ENCODE measurements at places on chromosomes 12 and 14. TPM values are rescaled to one million over a fixed set of nuclear protein-coding genes. Genes with fewer than 3 reads are reported as not detected.
A peak's percentile ranks its signal among the peaks of the same experiment; 100 is the strongest.

GRCh38 chr12:68975811-68976210, 42.8 kb upstream of the CPM start:
- H3K4me3 ChIP-seq: no peak overlapping the region
- H3K36me3 ChIP-seq: no peaks in the 10 kb centered on the region
- no peak for DNase-seq
- peaks cover 11% of the 10 kb centered on the region for H3K4me1 ChIP-seq
- no peaks in the 10 kb centered on the region for H3K27me3 ChIP-seq

DNA sequence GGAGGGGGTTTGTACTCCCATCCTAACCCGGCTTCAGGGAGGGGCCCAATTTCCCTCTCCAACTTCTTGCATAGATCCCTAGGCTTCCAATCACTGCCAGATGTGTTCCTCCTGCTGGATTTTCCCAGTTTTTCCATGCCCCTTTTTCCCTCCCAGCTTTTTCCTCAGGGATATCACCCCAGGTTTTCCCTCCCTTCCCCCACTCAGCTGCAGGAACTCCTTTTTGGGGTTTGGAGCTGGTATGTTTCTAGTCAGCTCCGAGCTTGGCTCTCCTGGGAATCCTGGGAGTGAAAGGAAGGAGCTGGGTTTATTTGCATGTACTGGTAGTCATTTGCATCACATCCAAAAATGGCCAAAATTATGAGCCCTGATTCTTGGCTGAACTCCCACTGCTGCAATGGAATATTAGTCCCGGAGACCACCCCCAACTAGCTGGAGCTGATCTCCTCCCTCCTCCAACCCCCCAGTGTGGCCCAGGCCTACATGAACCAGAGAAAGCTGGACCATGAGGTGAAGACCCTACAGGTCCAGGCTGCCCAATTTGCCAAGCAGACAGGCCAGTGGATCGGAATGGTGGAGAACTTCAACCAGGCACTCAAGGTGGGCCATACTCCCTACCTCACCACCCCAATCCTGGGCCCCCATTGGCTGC, 1.4 kb upstream of the RDH5 start:
- H3K27ac ChIP-seq: peak overlapping the region; percentile 97
- no peak for DNase-seq
- no peaks in the 10 kb centered on the region for H3K27me3 ChIP-seq

DNA sequence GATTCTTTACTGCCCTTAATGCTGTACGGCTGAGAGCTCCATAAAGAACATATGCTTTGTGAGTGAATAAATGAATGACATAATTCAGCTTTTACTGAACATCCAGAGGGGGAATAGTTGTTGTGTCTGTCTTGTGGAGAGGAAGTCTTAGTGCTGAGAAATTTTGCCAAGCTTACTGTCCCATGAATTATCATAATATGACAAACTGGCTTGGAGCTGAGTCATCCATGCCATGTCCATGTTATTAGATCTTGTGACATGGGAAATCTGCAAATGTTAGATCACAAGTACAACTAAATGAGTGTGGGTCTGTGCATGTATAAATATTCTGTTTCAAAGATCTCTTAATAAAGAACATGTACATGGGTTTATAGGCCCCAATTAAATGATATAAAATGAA, 350.4 kb downstream of the BMP4 start:
- no peak overlapping the region for H3K27ac ChIP-seq
- no peaks in the 10 kb centered on the region for H3K36me3 ChIP-seq
- no peaks in the 10 kb centered on the region for H3K27me3 ChIP-seq
- H3K4me3 ChIP-seq: no peak overlapping the region
- no peaks in the 10 kb centered on the region for H3K4me1 ChIP-seq

GRCh38 chr12:54265364-54265812, 14.5 kb downstream of the CBX5 start:
- no peak for DNase-seq
- H3K27me3 ChIP-seq: no peaks in the 10 kb centered on the region
- no peaks in the 10 kb centered on the region for H3K36me3 ChIP-seq
- no peak overlapping the region for H3K27ac ChIP-seq

GRCh38 chr12:57128519-57129247, 400 bp downstream of the LRP1 start:
- H3K36me3 ChIP-seq: no peaks in the 10 kb centered on the region
- DNase-seq: no peak
- H3K27me3 ChIP-seq: no peaks in the 10 kb centered on the region
- peak overlapping the region; percentile 51 for H3K4me3 ChIP-seq
- peaks cover 34% of the 10 kb centered on the region for H3K4me1 ChIP-seq

- H3K27me3 ChIP-seq: no peaks in the 10 kb centered on the region
- no peaks in the 10 kb centered on the region for H3K36me3 ChIP-seq
- H3K4me1 ChIP-seq: no peaks in the 10 kb centered on the region
- no peak overlapping the region for H3K27ac ChIP-seq
These were observed 176.4 kb upstream of the TMTC1 start for GRCh38 chr12:29960122-29960521.

DNA sequence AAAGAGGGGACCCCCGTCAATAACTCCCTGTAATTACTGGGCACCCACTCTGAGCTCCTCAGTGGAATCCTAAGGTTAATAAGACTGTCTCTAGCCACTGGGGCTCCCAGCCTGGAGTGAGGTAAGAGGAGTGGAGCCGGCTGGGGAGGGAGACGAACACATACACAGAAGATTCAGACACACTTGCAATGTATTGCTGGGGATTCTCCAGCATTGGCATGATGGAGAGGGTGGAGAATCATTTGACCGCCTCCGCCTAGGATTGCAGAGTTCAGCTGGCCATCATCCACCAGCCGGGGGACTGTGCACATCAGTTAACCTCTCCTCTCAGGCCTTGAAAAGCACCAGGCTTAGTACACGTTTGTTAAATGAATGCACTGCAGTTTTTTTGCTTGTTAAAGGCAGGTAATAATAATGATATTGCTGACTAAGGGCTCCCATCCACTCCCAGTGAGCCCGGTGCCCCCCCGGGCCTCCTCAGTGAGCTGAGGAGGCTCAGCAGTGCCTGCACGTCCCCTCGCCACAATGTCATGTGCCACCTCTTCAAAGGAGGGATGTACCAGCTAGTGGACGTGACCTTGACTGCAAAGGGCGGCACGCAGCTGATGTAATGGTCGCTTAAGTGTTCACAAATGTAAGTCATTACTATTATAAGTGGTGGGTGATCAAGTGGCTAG, 20.3 kb upstream of the FAIM2 start:
- H3K4me3 ChIP-seq: no peak overlapping the region
- H3K27ac ChIP-seq: no peak overlapping the region
- DNase-seq: no peak
- H3K4me1 ChIP-seq: peaks cover 4% of the 10 kb centered on the region

DNA sequence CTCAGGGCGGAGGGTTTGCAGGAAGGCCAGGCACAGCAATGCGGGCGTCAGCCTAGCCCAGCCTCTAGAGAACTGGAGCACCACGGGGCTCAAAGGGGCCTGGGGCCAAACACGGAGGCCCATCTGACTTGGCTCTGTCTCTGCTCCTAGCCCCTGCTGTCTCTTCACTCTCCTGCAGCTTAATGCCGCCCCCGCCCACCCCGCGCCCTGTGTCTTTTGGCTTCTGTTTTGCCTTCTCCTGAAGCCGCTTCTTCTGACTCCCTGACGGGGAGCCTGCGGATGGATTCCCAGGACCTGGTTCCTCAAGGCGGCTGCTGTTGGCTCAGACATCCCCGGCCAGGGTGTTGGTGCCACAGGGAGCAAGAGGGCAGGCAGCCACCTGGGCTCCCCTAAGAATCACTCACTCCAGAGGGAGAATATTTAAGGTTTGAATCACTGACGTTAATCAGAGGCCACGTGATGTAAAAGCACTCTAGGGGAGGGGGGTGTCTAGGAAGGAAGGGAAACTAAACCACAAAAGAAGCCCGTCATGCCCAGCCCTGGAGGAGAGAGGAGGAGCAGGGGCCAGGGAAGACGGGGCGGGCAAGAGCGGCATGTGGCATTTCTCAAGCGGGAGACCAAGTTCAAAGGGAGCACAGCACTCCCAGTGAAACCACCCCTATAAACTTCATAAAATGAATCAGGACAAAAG, 36.9 kb upstream of the PRMT8 start:
- H3K27ac ChIP-seq: no peak overlapping the region
- H3K27me3 ChIP-seq: no peaks in the 10 kb centered on the region
- no peaks in the 10 kb centered on the region for H3K36me3 ChIP-seq
- H3K4me1 ChIP-seq: no peaks in the 10 kb centered on the region
- H3K4me3 ChIP-seq: no peak overlapping the region
- peak; percentile 63 for DNase-seq

GRCh38 chr12:93179792-93180191, 197.9 kb upstream of the NUDT4 start:
- no peak overlapping the region for H3K27ac ChIP-seq
- peaks cover 10% of the 10 kb centered on the region for H3K4me1 ChIP-seq
- no peaks in the 10 kb centered on the region for H3K36me3 ChIP-seq
- no peak overlapping the region for H3K4me3 ChIP-seq
- DNase-seq: no peak

DNA sequence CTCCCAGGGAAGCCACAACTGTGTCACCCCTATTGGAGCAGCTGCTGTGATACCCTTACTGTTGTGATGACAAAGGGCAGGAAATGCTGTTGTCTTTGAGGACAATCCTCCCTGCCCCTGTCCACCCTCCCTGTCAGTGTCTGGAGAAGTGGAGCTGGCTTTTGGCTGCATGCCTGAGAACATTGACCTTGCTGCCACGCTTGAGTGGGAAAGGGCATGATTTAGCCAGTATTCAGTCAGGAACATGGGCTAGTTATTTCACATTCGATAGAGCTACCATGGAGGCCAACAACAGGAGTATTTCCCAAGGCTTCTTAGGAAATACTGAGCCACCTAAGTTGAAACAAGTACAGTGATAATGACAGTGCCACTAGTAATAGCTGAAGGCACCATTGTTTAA, 59.4 kb downstream of the MYRFL start:
- H3K27me3 ChIP-seq: no peaks in the 10 kb centered on the region
- H3K36me3 ChIP-seq: no peaks in the 10 kb centered on the region
- H3K4me1 ChIP-seq: peaks cover 5% of the 10 kb centered on the region
- no peak overlapping the region for H3K27ac ChIP-seq

GRCh38 chr14:33848706-33849454, 102.0 kb downstream of the EGLN3 start:
- no peaks in the 10 kb centered on the region for H3K36me3 ChIP-seq
- no peaks in the 10 kb centered on the region for H3K27me3 ChIP-seq
- H3K4me3 ChIP-seq: no peak overlapping the region
- no peak for DNase-seq
- no peak overlapping the region for H3K27ac ChIP-seq

GRCh38 chr12:26748412-26748740, 84.6 kb downstream of the ITPR2 start:
- DNase-seq: no peak
- H3K27ac ChIP-seq: no peak overlapping the region
- H3K27me3 ChIP-seq: no peaks in the 10 kb centered on the region
- H3K36me3 ChIP-seq: no peaks in the 10 kb centered on the region
- no peak overlapping the region for H3K4me3 ChIP-seq

- no peaks in the 10 kb centered on the region for H3K27me3 ChIP-seq
- H3K36me3 ChIP-seq: no peaks in the 10 kb centered on the region
- DNase-seq: no peak
- no peaks in the 10 kb centered on the region for H3K4me1 ChIP-seq
- H3K4me3 ChIP-seq: no peak overlapping the region
- H3K27ac ChIP-seq: no peak overlapping the region
These were observed 153.8 kb upstream of the KRR1 start for GRCh38 chr12:75665216-75665615.

CISTR gene
- not detected for total RNA-seq

DHH gene
- 3.1 TPM for total RNA-seq

COPZ1 gene
- 67.0 TPM for total RNA-seq

SELPLG gene
- 34.0 TPM for total RNA-seq

CCDC77 gene
- total RNA-seq: 8.3 TPM

PLXNC1 gene
- total RNA-seq: 51.3 TPM

PIK3C2G gene
- total RNA-seq: 0.37 TPM

MORN3 gene
- 2.4 TPM for total RNA-seq
